Substantia nigra (tissue), 51 donors: ENCODE measurements at places on chromosomes 2 and 18.

GRCh38 chr18:62334120-62334519 is 9.0 kb downstream of the TNFRSF11A start:
- no peak for DNase-seq

GRCh38 chr2:195711478-195711877 is 54.5 kb downstream of the SLC39A10 start:
- DNase-seq: no peak

- DNase-seq: no peak
Measured at GRCh38 chr18:50099725-50100407, 95.1 kb downstream of the MYO5B start.

DNA sequence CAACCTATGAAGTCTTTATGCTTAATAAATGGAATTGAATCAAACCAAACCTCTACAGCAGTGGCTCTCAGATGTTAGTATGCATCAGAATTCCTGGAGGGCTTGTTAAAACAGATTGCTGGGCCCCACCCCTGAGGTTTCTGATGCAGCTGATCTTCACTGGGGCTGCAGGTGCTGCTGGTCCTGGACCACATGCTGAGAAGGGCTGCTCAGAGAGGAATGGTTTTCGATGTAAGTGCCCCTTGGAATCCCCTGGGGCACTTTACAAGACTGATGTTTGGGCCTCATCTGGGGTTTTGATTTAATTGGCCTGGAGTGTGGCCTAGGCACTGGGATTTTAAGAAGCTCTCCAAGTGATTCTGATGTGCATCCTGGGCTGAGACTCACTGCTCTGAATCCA is 403.8 kb upstream of the HS6ST1 start:
- no peak for DNase-seq

DNA sequence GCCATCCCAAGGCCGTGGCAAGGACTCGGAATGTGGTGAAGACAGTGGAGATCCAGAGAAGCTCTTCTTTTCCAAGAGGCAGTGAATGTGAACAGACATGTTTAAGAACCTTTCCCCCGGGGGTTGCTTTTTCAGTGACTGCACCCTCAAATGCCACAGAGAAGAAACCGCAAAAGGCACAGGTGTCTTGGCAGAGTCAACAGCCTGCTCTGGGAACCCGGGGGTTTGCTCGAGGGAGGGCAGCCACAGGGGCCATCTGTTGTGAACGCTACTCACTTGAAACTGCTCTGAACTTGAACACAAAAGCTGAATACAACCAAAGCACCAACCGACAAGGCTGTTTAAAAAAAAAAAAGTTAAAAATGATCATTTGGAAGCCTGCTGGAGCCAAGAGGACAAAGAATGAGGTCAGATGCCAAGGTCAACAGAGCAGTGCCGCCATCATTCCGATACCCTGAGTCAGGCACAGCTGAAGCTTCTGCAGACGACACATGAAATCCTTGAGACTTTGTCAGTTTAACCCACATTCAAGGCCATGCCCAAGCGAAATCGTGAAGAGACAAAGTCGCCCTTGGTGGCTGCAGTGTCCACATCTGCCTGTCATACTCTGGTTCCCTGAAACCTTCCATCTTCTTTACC is 47.4 kb downstream of the PSMG2 start:
- no peak for DNase-seq

GRCh38 chr2:8110716-8111115 is 571.1 kb upstream of the ID2 start:
- no peak for DNase-seq

DNA sequence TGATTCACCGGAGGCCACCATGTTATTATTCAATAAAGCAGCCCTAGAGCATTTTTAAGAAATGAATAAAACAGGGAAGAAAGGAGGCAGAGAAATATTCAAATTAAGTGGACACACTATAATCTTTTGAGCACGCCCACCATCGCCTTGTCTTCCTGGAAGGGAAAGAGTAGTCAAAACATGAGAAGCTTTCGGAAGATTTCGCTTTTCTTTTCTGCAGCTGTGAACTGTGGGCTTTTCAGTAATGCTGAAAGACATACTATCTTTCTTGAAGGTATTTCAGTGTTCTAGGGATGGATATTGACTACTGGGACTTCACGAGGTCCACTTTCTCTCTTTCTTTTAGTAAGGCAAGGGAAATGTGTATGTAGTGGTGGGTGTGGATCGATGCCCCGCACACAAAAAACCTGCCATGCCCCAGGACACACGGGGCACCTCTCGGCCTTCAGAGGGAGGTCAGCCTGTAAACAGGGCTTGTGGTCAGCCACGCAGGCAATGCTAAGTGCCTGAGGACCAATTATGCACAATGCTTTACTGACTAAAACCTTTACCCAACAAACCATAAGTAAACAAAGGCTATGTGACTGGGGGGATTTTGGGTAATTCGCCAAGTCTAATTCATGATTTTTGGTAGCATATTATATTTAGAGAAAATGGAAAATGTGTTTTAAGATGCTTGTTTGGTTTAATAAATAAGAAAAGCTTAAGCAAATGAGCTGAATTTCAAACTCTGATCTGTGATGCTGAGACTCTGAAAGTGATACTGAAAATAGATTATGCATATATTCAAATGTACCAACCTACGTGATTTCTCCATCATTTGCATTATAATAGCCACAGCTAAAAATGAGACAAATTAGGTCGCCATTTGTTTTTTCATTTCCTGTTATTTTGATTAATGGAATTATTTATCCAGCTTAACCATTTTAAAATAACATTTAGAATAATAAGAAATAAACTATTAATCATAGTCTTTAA is 130.5 kb downstream of the ZNF516 start:
- DNase-seq: no peak

DNA sequence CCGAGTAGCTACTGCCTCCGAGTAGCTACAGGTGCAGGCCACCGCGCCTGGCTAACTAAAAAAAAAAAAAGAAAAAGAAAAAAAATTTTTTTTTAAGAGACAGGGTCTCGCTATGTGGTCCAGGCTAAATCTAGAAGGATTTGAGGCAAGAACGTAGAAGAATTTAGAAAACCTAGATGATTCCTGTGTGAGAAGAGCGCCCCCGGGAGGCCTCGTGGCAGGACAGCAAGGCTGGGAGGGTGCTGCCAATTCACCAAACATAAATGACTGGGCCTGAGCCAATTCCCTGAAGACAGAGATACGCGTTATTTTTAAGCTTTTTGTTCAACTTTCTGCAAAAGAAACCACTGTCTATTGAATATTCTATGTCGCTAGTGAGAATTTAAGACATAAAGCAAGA is 90.1 kb upstream of the TGFA start:
- no peak for DNase-seq

- no peak for DNase-seq
Measured at GRCh38 chr2:222451224-222451674, 26.9 kb downstream of the SGPP2 start.

DNA sequence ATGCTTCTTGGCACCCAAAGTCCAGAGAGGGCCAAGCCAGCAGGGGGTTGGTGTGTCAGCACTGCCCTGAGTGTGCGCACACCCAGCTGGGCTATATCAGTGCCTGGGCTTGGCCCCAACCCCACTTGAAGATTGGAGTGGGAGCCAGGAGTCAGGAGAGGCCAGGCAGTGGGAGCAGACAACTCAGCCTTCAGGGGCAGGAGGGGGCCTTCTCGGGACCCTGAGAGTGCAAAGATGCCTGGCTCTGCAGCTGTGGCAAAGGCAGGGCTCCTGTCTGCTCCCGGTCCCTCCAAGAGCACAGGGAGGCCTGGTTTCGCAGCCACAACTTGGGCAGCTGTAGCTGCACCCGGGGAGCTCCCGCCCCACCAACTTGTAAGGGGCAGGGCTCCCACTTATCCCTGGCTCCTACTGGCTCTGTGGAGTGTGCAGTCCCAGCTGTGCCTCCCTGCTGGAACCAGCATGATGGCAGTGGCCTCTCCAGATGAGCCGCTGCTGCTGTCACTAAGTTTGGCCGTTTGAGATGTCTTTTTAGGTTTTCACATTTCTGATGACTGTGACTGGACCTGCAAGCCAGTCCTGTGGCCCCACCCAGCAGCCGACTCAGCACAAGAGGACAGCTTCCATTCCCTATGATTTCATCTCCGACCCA is 148.8 kb upstream of the HS6ST1 start:
- no peak for DNase-seq
